Stimulated activated CD8-positive, alpha-beta memory T cell treated with anti-CD3 and anti-CD28 coated beads, Interleukin-4, amount 100 ng/mL, for 1 hour (primary cell): ENCODE measurements at places on chromosomes 6 and 20.

- DNase-seq, result no peak
These were observed 95.0 kb downstream of the SNX5 start for GRCh38 chr20:17873410-17874270.

- no peak for DNase-seq
These were observed 156.0 kb downstream of the TBC1D7 start for GRCh38 chr6:13172291-13172690.

- no peak for DNase-seq
These were observed 40.4 kb upstream of the DUSP22 start for GRCh38 chr6:251920-252319.

GRCh38 chr20:3739054-3739925 lies 6.8 kb downstream of the HSPA12B start:
- DNase-seq, result no peak
